ENCODE measurements at places on chromosomes 13 and 19.

GRCh38 chr19:41711376-41712261, 3.2 kb downstream of the CEACAM5 start:
- DNase-seq, result no peak

DNA sequence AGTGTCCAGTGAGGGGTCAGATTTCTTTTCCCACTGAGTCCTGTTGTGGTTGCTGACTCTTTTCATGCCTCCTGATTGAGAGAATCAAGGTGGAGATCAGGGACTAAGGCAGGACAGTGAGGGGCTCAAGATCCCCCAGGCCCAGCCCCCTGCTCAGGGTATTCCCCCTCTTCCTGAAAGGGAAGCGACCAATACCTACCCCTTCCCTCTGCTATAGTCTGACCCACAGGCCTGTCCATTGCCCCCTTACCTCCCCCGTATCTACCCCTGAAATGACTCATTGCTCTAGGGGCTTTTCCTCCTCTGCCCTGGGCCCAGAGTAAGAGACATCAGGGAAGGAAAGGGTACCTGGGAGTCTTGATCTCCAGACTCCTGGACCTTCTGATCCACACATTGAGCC, 1320.5 kb downstream of the UQCRFS1 start:
- no peak for DNase-seq

- DNase-seq, result no peak
Observed at GRCh38 chr19:497869-498510, 1.7 kb downstream of the MADCAM1 start.

DNA sequence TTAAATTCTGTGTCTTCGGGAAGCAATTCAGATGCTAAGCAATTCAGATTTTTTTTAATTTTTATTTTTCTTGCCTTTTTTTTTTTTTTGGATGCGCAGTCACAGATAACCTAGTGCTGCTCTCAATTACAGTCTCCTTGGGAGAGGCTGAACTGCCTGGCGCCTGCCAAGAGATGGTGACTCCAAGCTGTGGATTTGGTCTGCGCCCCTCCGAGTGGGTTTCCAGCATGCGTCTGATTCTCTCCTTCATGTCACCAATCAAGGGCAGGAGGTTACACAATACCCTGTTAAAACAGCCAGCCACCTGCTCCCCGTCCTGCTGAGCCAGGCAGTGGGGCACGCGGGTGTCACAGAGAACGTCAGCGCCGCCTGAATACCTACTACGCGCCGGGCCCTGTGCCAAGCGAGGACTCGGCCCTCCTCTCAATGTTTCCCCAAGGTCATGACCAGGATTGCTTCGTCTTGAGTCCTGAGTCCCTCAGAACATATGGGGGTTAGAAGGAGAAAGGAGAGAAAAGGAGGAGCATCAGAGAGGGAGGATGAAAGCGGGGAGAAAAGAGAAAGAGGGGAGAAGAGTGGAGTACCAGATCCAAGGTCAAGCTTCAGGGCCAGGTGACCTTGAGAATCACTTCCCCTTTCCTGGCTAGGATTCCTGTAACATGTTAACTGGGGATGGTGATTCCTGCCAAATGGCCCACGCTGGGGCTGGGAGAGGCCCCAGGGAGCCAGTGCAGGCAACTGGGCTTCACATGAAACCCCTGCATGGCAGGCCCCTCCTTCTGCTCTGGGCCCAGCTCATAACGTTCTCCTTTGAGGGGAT, 213.6 kb downstream of the URI1 start:
- no peak for DNase-seq

GRCh38 chr19:10922638-10923014, 5.8 kb downstream of the YIPF2 start:
- no peak for DNase-seq

DNA sequence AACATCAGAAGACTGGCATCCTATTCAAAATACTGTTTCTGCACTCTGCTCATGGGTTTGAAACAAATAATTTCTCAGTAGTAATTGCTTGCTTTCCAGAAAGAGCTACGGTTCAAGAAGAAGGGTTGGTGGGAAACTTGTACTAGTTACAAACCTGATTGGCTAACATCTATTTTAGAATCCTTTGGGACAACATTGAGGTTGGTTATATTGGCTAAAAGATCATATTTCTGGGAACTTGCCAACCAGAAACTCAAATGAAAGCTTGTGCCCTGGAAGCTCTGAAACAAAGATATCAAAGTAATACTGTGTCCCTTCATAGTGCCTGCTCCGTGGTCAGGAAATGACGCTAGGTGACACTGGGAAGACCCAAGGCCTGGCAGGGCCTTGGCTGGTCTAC, 141.7 kb downstream of the LACC1 start:
- no peak for DNase-seq

GRCh38 chr13:56530096-56530495, 610.6 kb upstream of the PRR20A start:
- DNase-seq, result no peak

DNA sequence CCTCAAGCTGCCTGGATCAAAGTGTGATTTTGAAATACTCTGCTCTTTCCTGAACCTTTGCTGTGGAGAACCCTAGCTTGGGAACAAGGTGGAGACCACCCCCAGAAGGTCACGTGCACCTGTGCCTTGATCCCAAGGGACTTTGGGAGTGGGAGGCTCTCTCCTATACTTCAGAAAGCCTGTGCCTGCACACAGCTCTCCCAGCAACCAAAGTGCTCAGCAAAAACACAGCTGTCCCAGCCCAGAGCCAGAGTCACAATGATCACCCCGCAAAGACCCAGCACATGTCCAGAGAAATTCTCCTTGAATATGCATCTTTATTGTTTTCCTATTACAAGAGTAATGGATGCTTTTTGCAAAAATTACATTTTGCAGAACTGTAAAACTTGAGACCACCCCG, 43.4 kb downstream of the TNFRSF19 start:
- no peak for DNase-seq

- no peak for DNase-seq
Observed at GRCh38 chr19:56139847-56140582, 1.1 kb upstream of the ZNF444 start.

DNA sequence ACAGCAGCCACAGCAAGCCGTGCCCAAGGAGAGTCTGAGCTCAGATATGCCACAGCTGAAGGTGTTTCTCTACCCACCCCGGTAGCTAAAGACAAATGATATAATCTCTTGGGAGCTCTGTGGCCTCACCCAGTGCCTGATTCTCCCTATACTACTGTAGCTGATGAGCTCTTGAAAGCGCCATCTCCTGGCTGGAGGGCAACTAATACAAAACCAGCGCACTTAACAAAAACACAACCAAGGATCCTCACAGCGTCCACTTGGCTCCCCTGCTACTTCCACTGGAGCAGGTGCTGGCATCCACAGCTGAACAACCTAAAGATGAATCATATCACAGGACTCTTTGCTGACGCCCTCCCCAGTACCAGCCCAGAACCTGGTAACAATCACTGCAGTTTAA, 1212.0 kb downstream of the PCDH17 start:
- peak; percentile 59 for DNase-seq

- no peak for DNase-seq
Observed at GRCh38 chr19:29563486-29564101, 37.8 kb downstream of the VSTM2B start.

- peak; percentile 54 for DNase-seq
Observed at GRCh38 chr13:96104516-96104915, 14.6 kb downstream of the HS6ST3 start.

DNA sequence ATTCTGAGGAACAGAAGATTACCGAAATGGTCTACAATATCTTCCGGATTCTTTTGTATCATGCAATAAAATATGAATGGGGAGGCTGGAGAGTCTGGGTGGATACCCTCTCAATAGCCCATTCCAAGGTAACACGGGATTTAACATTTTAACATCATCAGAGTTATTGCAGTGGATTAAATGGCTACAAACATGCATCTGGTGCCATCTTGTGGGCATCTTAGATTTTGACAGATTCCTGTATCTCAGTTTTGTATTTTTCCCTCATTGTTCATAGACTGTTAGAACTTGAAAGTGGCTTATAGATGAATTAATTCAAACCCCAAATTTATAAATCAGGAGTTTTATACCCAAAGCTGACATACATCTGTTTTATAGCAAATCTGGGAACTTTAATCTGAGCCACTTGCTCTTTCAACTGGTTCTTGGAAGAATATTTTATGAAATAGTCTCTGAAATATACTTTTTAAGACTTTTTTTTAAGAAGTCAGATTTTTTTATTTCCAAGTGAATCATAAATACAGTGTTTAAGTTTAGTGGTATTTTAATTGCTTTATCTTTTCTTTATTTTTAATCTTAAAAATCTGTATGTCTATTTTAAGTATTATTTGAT, 215.2 kb downstream of the NBEA start:
- DNase-seq, result peak; percentile 64

DNA sequence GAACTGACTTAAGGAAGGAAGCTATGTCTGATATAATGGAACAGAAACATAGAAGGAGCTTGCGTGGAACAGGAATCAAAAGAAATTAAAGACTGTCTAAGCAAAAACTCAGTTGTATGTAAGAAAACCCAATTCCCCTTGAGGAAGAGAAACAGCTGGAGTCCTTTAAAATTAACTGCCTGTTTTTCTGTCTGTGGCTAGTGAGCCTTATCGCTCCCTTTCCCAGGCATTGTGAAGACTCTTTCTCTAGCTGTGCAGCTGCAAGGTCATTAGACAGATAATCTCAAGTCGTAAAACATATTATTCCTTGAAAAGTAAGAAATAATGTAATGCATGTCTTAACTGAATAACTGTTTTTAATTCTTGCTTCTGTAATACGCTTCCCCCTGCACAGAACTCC, 39.7 kb upstream of the IGSF23 start:
- DNase-seq, result no peak

- DNase-seq, result peak; percentile 52
Observed at GRCh38 chr19:6662702-6663101, 7.3 kb downstream of the TNFSF14 start.

DNA sequence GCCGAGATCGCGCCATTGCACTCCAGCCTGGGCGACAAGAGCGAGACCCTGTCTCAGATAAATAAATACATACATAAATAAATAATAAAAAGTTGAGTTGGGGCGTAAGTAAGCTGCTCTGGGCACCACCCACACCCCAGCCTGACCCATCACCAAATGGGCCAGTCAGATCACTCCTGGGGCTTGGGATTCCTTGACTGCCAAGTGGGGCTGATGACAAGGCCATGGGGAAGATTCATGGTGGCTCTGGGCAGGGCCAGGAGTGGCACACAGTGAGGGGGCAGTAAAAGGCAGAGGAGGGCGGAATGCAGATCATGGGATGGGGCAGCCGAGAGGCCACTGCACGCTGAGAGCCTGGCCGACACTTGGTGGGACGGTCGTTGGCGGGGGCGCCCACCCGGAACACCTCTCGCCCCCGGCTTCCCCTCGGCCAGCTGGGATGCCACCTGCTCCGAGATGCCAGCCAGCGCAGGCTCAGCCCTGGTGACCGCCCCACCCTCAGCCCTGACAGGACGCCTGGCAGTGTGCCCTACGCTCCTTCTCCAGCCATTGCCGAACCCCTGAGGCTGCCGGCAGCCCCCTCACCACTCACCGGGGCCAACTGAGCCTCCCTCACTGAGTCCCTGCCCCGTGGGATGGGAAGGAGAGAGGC, 10.9 kb downstream of the ZNF653 start:
- no peak for DNase-seq

DNA sequence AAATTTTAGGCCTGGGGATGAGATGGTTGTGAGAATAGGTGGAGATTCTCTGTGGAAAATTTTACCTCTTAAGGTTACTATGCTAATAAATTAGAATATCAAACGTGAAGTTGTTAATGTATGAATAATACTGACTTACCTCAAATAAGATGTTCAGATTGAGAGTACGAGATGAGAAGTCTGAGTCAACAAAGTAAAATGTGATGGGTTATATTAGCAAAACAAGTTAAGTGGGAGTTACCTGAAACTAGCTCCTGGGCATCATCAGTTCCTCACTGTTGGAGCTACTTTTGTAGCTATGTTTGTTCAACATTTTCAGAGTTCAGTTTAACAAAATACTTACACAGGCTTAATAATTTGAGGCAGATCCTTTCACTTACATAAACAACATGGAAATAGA, 108.6 kb downstream of the PIBF1 start:
- no peak for DNase-seq

DNA sequence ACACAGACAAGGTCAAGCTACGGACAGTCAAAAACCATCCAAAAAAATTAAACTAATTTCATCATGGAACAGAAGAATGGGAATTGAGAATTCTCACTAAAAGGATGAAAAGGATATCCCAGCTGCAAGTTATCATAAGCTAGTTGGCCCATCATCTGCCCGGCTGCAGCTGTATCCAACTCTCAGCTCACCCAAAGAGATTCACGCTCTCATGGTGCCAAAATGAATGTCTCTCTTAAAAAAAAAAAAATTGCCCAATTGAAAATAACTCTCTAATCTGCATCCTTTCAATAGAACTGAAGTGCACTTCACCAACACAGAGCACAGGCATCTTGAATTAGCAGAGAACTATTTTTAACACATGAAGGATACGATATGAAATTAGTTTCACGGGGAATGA, 20.0 kb downstream of the ENOX1 start:
- DNase-seq, result no peak

GRCh38 chr13:51292000-51292565, 47.4 kb upstream of the SERPINE3 start:
- DNase-seq, result no peak

DNA sequence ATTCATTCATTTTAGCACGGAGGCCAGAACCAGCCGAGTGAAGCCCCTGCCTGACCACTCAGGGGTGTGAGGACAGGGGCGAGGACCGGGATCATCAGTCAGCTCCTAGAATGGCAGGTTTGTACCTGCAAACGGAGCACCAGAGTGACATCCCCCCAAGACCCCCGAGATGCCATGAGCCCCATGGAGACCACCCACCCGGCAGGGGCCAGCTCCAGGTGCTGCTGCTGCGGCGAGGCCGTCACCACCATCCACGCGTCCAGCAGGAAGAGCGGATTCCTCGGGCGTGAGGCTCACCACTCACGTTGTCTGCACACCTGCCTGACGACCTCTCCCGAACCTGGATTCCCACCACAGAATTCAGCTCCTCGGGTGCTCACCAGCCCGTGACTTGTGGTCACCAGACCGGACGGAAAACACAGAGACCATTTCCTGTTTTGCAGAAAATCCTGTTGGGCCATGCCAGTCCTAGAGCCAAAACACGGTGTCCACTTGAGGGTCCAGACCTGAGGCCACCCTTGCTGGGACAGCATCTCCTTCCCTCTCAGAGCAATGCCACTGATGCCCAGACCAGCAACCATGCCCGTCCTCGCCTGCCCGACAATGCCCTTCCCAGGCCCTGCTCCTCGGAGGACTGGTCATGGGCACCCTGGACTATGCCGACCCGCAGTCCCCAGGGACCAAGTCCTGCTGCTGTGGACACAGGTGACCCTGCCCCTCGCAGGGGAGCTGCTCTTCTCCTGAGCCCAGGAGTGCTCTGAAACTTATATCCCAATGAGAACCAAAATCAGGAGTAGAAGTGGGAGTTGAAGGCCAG, 74.2 kb downstream of the RASA3 start:
- DNase-seq, result no peak

- no peak for DNase-seq
Observed at GRCh38 chr13:114140906-114141250, 8.5 kb upstream of the RASA3 start.

DNA sequence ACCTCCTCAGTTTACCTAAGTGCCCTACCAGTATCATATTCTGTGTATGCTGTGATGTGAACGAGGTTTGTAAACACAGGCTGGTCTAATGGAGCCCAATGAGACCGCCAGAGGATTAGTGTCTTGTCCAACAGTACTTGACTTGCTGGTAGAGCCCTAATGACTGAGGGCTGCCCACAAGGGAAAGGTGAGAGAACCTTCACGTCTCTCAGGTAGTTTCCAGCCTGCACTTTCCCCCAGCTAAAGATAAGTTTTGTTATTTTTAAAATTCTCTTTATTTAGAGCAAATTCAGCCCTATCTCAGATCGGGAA, 498 bp upstream of the RBM26 start:
- DNase-seq, result no peak

- peak; percentile 22 for DNase-seq
Observed at GRCh38 chr13:38283346-38283745, 66.3 kb upstream of the UFM1 start.

Data from mesendoderm (in vitro differentiated cells).